NCI-H1105 (cell line): ENCODE measurements at places on chromosomes 4 and X.

GRCh38 chr4:137794764-137795254, 262.5 kb upstream of the PCDH18 start:
- peak; percentile 1 for DNase-seq

DNA sequence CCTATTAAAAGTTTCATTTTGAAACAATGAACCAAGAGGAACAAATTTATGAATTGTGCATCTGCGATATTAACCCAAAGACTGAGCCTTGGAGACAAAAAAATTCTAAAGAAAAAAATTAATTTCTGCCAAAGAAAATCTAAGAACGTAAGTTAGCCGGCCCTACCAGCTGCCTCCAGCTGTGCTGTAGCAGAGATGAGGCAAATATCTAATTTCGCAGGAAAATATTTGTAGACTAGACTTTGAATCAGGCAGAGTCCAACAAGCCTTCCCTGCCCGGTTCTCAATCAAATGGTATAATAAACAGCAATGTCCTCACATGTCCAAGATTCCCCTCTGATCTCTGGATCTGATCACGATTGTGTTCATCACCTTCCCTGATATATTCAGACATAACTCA, 21.2 kb upstream of the SMIM20 start:
- DNase-seq: no peak

GRCh38 chr4:63325140-63325539, 1084.1 kb downstream of the TECRL start:
- no peak for DNase-seq

GRCh38 chrX:116961872-116962582, 499.3 kb upstream of the CT83 start:
- DNase-seq: peak; percentile 1

DNA sequence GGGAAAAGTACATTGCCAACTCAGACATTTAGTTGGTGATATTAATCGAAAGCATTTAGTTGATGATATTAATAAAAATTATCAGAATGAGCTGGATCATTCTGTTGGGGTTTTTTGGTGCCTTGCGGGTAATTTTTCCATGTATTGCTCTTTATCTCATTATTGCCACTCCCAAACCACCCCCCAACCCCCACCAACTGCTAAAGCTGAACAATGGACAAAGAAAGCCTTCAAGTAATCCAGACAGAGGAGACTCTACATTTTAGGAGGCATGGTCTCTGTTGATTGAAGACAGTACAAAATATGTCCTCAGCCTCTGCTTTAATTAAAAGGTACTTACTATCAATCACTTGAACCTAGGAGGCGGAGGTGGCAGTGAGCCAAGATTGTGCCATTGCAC, 22.5 kb downstream of the PDK3 start:
- DNase-seq: no peak

DNA sequence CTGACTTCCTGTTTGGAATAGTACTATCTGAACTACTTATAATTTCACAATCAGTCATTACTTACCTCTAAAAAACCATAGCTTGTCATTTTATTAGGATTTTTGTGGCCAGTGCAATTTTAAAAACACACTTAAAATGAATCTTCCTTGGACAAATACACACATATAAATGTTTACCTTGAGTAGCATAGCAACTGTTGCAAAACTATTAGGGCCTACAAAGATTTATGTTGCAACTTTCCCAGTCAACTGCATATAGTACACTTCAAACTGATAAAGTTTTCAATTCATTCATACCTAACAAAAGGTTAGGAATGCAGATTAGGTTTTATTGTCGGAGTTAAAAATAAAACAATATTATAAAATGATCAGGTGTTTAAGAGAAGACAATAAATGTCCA, 193.0 kb downstream of the PDGFC start:
- no peak for DNase-seq
